ENCODE measurements at places on chromosomes 3 and 15. TPM values are rescaled to one million over a fixed set of nuclear protein-coding genes. Genes with fewer than 3 reads are reported as not detected.

The GNAT1 gene
- total RNA-seq: not detected

The ZNF80 gene
- not detected for total RNA-seq

The IL5RA gene
- not detected for total RNA-seq

The FBLN2 gene
- 251 TPM for total RNA-seq

The TMEM62 gene
- 11.4 TPM for total RNA-seq

The LMAN1L gene
- not detected for total RNA-seq

The CCDC80 gene
- 39.5 TPM for total RNA-seq

The MRAS gene
- 42.2 TPM for total RNA-seq

The ISG20 gene
- 2.6 TPM for total RNA-seq

All from placental pericyte (primary cell).